ENCODE measurements at places on chromosomes 2 and 18.

DNA sequence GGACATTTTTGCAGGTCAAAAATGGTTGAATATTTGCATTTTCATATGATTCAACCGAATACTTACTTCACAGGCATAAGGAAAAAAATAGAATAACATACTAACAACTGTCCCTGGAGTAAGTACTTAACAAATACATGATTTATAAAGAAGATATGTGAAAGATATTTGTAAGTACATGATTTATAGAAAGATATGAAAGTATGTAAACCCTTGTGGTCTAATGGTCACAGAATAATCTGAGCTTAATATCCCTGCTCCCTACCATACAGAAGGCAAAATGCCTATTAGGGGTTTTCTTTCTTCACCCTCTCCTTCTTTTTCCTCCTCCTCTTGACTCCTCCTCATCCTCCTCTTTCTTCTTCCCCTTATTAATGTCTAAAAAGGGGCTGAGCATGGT, 20.6 kb upstream of the ACTR3 start:
- DNase-seq: no peak

- no peak for DNase-seq
Measured at GRCh38 chr2:88865801-88866371, 174.4 kb downstream of the RPIA start.

DNA sequence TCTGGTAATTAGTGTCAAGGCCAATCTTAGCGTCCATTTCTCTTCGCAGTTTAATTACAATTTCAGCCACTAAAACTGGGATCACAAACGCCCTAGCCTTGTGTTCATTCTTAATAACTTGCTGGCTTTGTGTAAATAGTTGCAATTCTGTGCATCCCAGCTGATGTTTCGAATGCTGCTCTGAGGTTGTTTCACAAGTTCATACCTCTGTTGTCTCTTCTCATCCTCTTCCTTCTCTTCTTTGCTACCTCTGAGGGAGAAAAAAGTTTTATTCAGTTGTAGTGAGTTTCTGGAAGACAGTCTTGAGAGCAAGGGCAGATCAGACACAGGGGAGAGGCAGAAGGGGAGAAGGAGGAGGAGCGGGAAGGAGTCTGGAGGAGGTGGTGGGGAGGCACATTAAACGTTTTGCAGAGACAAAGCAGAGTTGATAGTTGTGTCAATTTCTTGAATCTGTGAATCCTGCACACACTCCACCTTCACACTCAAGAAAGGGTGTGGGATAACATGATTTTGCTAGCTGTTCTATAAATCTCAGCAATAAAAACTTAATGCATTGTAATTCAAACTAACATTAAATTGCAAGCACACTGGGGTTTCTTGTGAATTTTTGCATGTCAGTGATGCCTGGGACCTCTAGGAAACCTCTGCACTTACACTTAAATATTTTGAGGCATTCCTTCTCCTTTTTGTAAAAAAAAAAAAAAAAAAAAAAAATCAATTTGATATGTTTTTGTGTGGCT, 6.8 kb downstream of the MEIS1 start:
- DNase-seq: no peak

DNA sequence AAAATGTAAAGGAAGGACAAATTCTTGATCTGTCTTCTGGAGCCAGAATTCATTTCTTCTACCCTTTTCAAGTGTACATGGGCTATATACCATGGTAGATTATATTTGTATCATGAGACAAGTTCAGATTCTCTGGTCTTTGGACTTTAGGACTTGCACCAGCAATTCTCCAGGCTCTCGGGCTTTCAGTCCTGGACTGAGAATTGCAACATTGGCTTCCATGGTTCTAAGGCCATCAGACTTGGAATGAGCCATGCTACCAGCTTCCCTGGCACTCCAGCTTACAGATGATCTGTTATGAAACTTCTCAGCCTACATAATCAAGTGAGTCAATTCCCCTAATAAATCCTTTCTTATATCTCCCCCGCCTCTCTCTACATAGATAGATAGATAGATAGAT, 33.3 kb downstream of the SRD5A2 start:
- DNase-seq: no peak

GRCh38 chr2:164224007-164224406, 397.3 kb downstream of the GRB14 start:
- no peak for DNase-seq

GRCh38 chr2:27175330-27175729, 26.5 kb downstream of the TCF23 start:
- no peak for DNase-seq

DNA sequence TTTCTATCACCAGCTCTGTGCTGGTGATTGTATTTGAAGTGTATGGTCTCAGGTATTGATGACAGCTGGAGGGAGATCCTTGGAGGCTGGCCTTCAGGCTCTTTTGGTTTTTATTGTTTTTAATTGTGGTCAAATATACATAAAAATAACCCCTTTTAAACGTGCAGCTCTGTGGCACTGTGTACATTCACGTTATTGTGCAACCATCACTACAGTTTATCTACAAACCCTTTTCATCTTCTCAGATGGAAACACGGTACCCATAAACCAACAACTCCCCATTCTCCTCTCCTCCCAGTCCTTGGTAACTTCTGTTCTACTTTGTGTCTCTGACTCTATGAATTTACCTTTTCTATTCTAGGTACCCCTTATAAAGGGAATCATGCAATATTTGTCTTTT, 79.3 kb upstream of the ATP8B1 start:
- no peak for DNase-seq

- no peak for DNase-seq
Measured at GRCh38 chr18:59264651-59265245, 8.5 kb downstream of the RAX start.

DNA sequence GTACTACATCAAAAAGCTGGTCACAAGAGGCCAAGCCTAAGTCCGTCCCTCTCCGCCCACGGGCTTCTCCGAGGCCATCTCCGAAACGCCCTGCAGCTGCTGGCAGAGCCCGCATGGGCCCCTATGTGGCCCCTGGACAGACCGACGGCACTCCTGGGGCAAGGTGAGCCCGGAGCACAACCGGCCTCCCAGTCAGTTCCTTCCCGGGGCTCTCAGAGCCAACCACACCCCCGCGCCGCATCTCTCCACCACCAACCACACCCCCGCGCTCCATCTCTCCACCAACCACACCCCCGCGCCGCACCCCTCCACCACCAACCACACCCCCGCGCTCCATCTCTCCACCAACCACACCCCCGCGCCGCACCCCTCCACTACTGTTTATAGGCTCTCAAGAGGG, 93.5 kb downstream of the ZNF516 start:
- no peak for DNase-seq

DNA sequence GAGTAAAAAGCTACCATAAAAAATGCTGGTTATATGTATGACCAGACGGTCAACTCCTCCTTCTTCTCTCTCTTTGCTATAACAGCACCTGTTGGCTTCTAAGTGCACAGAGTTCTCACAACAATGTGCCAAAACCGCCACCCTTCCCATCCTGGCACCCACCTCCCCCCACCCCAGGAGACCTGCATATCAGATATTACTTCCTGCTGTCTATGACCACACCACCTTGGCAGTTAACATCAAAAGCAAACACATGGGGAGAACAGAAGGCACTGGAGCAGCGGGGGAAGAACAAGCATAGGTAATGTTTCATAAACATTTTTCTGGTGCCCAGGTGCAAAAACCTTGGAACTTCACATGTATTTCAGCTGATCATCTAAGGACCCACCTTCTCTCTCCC, 15.5 kb downstream of the SPRED2 start:
- DNase-seq: no peak

GRCh38 chr2:199228887-199229819, 228.6 kb downstream of the SATB2 start:
- no peak for DNase-seq

- DNase-seq: no peak
Measured at GRCh38 chr2:216689397-216689796, 6.0 kb downstream of the IGFBP5 start.

GRCh38 chr2:195451160-195451559, 205.9 kb upstream of the SLC39A10 start:
- DNase-seq: no peak

DNA sequence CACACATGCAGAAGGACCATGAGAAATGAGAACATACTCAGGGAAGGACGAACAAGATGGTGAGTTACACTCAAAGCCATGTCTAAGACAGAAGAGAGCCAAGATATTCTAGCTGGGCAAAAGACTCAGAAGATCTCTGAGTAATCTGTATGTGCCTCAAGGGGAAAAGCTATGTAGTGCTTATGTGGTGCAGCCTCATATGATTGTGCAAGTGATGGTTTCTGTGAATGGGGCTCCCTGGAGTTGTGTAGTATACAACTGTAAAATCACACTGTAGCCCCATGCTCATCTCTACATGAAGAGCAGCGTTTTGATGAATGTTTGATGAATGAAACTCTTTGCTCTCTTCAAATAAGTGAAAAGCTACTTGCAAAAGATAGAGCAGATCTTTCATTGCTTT, 57.5 kb downstream of the OSR1 start:
- DNase-seq: no peak

DNA sequence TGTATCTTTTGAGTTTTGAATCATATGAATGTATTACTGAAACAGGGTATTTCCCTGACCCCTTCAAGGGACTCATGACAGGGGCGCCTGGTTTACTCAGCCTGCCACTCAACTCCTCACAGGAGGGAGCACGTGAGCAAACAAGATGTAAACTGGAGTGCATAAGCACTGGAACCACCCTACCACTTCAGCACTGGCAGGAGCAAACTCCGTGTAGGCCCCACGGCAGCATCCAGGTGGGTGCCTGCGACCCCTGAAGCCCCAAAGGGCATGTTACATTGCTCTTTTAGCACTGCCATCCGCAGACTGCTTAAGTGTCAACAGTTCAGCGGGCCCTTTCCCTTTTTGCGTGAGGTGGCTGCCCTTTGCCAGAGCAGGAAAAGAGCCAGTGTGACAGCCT, 8.2 kb upstream of the DAPL1 start:
- DNase-seq: no peak

DNA sequence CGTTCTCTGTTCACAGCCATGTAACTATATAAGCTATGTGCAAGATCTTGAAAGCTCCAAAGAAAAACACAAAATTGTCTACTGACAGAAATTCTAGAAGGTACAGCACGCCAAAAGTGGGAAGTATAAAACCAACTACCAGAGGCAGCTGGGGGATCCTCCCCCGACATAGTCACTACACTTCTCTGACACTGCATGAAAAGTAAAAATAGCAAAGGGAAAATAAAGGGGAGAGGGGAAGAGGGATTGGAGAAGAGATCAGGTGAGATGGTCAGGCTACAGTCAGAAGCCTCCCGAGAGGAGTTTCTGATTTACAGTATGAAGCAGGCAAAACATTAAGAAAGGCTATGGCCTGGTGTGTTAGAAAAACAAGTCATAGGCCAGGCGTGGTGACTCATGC, 39.8 kb upstream of the PCBP1 start:
- DNase-seq: no peak

DNA sequence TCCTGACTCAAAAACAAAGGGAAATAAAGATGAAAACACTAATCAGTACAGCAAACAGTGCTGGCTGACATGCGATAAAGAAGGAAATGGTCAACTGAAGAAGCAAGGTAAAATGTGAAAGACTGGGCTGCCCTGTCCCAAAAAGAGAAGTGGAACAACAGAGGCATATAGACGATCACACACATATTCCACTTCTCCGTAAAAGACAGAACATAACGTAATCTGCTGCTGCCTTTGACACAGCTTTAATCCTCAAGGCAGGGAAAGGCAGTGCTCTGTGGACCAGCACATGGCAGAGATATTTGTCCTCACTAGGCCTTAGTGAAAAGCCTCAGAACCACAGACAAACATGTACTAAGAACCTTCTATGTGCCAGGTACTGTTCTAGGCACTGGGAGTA, 24.3 kb upstream of the REL start:
- DNase-seq: no peak

DNA sequence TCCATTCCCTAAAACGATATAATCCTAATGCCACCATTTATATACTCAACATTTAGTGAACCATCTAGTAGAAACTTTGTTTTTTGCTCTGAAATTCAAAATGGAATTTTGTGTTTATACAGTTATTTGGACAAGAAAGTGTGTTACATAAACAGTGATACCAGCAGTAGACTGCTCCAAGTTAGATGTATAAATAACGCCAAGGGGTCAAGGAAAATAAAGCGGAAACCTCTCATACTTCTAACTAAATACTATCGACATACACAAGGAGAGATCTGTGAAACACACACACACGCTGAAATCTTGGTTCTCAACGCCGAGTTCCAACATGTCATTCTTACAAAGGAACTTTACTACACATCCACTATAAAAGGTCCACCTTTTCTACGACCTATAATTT, 1.2 kb downstream of the TXNL1 start:
- DNase-seq: no peak

GRCh38 chr2:85933753-85934594, 45.2 kb upstream of the ST3GAL5 start:
- no peak for DNase-seq

GRCh38 chr2:23900541-23901322, 26.2 kb downstream of the ATAD2B start:
- DNase-seq: no peak

DNA sequence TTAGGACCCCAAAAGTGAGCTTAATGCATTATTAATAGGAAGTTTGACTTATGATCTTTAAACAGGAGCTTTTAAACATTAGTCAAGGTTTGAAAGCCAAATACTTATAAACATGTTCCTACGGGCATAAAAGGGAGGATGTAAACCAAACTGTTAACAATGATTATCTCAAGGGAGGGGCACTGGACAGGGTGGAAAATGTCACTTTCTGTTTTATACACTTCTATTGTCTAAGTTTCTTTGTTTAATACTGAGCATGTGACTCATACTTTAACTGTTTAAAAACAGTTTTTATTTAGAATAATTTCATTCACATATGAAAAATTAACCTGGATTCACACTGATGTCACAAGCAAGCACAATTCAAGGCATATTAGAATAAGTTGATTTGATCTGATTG, 18.3 kb upstream of the ITGA6 start:
- no peak for DNase-seq

- DNase-seq: no peak
Measured at GRCh38 chr18:41982942-41983660, 28.1 kb downstream of the PIK3C3 start.

- no peak for DNase-seq
Measured at GRCh38 chr2:207363761-207364290, 165.9 kb upstream of the CREB1 start.

DNA sequence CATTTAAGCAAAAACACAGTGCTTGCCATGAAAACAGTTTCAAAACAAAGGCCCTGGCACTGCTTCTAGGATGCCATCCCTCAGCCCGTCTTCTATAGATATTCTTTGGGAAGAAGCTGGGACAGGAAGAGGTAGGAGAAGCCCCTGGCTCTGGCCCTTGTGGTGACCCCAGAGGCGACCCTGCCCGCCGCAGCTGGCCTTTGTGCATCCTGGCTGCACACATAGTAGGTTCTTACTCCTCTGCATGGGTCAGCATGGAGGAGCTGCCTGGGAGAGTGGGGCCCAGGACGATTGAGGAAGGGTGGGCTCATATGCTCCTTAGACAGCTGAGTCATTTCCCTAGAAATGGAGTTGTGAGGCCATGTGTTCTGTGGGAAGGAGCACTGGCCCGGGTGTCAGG, 44.4 kb upstream of the OTOF start:
- DNase-seq: no peak

GRCh38 chr2:41821167-41821566, 226.7 kb upstream of the PKDCC start:
- DNase-seq: no peak

GRCh38 chr2:168678153-168678853, 124.1 kb upstream of the NOSTRIN start:
- no peak for DNase-seq

Data from NCI-H524 treated with DMSO at 0.1 percent for 48 hours (cell line).